ENCODE measurements at places on chromosomes 1 and 21. TPM values are rescaled to one million over a fixed set of nuclear protein-coding genes. Genes with fewer than 3 reads are reported as not detected.

- DNase-seq: no peak
Observed at GRCh38 chr1:108679586-108680213, 12.4 kb upstream of the PRPF38B start.

DNA sequence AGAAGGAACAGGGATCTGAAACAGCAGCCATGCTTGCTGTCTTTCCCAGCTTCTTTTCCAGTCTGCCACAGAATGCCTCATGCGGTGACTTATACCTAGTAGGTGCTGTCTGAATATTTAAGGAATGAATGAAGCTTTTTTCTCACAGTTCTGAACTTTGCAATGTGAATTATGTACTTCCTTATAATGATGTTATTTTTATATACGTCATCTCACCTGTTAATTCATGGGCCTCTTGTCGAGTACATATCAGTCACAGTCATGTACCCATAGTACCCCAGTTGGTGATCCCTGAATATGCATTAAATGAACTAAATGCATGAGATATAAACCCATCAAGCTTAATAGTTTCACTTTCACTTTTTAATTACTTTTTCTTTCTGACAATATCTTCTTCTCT, 132.7 kb downstream of the NTNG1 start:
- peak; percentile 22 for DNase-seq

DNA sequence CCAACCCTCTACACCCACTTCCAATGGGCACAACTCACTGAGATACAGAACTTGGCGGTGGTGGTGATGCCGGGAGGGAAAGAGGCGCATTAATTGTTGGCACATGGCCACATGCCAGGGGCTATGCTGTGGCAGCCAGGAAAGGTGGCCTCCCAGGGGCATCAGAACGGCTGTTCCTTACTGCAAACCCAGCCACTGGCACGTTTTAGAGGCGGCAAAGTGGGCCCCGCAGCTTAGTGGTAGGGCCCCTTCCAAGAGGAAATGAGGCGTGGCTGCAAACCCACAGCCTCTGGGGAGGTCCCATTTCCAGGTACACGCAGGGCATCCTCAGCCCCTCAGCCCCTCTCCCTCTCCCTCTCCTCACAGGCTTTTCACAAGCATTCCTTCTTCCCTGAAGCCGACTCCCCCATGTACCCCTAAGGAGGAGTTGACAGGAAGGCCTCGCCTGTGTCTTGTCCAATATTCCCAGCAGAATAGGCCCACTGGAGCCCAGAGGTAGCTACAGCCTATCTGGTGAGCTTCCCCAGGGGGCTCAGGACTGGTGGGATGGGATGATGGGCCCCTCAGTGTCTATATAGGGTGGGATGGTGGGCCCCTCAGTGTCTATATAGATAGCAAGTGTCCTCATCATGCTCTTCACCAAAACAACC, 166.2 kb downstream of the CLIC6 start:
- DNase-seq: peak; percentile 63

DNA sequence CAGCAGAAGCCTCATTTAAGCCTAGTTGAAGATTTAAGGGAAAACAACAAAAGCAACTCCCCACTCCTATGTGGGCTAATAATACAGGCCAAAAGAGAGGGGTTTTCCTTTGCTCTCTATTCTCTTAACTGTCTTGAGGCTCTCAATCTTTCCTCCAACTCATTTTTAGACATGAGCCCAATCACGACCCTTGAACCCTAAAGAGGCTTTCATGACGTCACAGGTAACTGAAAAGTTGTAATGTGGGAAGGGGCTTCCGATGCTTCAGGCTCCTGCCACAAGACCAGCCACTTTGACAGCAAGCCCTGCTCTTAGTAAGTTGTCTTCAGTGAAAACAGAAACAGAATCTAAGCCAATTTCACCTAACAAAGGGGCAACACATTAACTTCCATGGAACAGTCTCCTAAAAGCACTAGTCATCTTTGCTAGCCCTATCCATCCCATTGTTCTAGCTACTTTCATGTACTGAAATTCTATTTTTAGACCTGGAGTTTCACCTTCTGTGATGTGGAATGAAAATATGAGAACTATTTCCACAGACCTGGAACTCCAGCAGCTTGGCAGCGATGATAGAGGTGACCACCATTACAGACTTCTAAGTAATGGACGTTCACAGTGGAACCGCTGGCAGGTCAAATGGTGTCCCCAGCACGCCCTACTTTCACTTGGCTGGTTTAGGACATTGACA, 36.3 kb downstream of the GPR161 start:
- DNase-seq: no peak

GRCh38 chr1:85746777-85747176, 38.5 kb upstream of the ZNHIT6 start:
- DNase-seq: no peak

DNA sequence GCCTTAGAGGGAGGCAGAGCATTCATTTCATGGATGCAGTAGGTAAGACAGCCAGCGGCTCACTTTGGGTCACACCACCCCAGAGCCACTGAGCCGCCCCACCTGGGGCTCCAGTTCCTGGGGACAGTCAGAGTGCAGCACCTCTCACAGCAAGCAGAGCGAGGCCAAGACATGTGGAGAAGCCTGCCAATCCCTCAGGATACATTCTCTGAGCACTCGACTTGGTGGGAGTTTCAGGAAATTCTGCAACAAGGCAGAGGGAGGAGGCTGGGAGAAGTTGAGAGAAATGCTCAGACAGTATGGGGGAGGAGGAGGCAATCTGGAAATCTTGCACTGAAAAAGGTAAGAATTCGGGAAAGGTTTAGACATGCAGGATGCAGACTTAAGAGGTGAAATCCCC, 60.8 kb upstream of the WLS start:
- no peak for DNase-seq

GRCh38 chr1:28170001-28170596, 6.4 kb downstream of the PTAFR start:
- no peak for DNase-seq

DCAF6 gene
- 26.9 TPM for total RNA-seq
